ENCODE measurements at places on chromosomes 7 and 10. TPM values are rescaled to one million over a fixed set of nuclear protein-coding genes. Genes with fewer than 3 reads are reported as not detected.

DNA sequence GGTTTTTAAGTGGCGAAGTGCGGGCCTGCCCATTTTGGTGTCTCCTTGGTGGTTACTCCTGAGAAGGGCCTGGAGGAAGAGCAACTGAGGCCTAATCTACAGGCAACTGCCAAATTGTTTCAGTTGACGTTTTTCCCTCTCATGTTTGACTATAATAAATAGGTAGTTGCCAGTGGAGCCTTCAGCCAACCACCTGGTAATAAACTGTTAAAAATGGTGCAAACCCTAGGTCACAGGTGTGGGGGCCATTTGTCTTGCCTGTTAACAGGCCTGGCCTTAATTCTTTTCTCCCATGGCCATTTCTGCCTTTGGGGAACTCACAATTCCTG lies 3.7 kb downstream of the IKZF1 start:
- H3K36me3 ChIP-seq: no peaks in the 10 kb centered on the region
- DNase-seq: no peak
- peak overlapping the region; percentile 79 for H3K27ac ChIP-seq
- no peak overlapping the region for H3K4me3 ChIP-seq
- peaks cover 39% of the 10 kb centered on the region for H3K27me3 ChIP-seq
- no peaks in the 10 kb centered on the region for H3K4me1 ChIP-seq

DNA sequence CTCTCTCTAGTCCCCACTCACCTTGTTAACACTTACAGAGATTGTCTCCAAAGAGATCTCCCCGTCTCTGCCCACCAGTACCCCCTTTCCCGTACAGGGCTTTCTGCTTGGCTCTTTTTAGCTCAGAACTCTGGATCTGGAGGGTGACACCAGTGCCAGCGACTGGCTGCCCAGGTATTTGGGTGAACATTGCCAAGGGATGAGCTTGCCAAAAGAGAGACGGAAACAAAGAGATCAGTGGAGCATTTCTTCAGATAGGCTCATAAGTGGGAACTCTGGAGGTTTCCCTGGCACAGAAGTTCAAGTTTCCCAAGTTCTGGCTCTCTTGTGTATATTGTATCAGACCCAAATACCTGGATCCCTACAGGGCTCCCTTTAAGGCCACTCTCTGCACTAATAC lies 30.0 kb downstream of the STRIP2 start:
- no peak overlapping the region for H3K27ac ChIP-seq
- no peaks in the 10 kb centered on the region for H3K36me3 ChIP-seq
- no peak overlapping the region for H3K4me3 ChIP-seq
- no peaks in the 10 kb centered on the region for H3K27me3 ChIP-seq
- no peak for DNase-seq

GRCh38 chr10:43111921-43112607 lies 26.2 kb upstream of the CSGALNACT2 start:
- no peaks in the 10 kb centered on the region for H3K4me1 ChIP-seq
- no peak overlapping the region for H3K4me3 ChIP-seq
- no peak overlapping the region for H3K27ac ChIP-seq

DNA sequence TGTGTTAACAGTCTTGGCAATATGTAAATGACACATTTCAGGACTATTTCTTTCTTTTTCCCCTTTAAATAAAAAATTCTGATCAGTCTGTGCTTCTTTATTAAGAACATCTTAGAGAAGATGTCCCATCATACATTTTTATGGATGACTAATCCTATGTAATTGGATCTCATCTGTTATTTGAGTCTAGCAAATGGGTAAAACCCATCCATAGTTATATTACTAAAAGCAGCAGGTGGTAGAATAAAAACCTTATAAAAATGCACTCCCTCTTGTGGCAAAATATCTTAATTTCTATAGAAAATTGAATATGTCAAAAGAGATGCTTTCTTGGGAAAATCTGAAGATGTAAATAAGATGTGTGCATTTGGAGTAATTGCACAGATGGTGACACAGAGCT lies 35.3 kb downstream of the TRRAP start:
- H3K27me3 ChIP-seq: no peaks in the 10 kb centered on the region
- H3K27ac ChIP-seq: no peak overlapping the region
- no peak overlapping the region for H3K4me3 ChIP-seq
- no peaks in the 10 kb centered on the region for H3K4me1 ChIP-seq

DNA sequence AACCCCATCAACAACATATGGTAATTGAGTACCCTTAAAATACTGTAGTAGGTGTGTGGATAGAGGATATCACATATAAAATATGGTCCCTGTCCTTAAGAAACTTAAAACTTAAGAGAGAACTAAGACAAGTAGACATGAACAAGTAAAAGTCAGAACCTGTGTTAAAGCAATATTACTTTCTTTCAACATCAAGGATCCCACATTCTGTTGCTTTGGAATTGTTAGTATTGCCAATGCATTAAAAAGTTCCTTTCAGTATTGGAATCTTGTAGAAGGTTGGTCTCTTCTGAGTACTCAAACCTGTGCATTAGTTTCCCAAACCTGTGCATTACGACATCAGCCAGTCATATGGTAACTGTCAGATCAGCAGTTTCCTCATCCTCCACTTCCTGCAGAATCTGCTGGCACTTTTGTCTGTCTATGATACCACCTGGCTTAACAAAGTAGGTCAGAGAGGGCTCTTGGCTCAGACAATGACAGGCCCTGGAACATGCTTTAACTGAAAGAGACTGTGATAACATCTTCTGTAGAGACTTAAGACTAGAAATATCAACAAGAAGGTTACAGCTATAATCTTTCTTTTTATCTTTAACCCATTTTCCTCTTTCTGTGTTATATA lies 56.5 kb downstream of the CCDC71L start:
- H3K36me3 ChIP-seq: no peaks in the 10 kb centered on the region
- DNase-seq: no peak
- no peak overlapping the region for H3K4me3 ChIP-seq
- H3K27me3 ChIP-seq: no peaks in the 10 kb centered on the region
- no peak overlapping the region for H3K27ac ChIP-seq

GRCh38 chr7:158765020-158765419 lies 60.4 kb upstream of the NCAPG2 start:
- DNase-seq: no peak
- H3K4me3 ChIP-seq: no peak overlapping the region
- no peak overlapping the region for H3K27ac ChIP-seq
- H3K27me3 ChIP-seq: no peaks in the 10 kb centered on the region
- no peaks in the 10 kb centered on the region for H3K36me3 ChIP-seq

DNA sequence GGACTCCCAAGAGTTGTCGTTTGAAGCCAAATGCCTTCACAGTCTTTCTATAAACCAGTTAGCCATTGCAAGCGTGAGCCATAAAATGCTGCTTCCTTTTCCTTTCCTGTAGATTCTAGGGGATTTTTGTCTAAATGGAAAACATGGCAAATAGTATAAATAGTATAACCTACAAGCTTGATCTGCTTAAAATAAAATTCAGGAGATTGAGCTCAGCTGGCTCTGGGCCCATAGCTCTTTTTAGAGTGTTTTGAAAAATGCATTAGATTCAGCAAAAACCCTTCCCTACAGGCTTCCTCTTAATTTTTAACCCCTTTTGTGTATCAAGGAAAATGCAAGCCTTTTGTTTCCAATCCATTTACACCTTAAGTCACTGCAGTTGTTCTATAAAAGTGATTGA lies 190.1 kb upstream of the GDF10 start:
- DNase-seq: no peak
- H3K36me3 ChIP-seq: no peaks in the 10 kb centered on the region
- no peaks in the 10 kb centered on the region for H3K27me3 ChIP-seq
- H3K4me1 ChIP-seq: no peaks in the 10 kb centered on the region
- H3K27ac ChIP-seq: no peak overlapping the region
- no peak overlapping the region for H3K4me3 ChIP-seq

DNA sequence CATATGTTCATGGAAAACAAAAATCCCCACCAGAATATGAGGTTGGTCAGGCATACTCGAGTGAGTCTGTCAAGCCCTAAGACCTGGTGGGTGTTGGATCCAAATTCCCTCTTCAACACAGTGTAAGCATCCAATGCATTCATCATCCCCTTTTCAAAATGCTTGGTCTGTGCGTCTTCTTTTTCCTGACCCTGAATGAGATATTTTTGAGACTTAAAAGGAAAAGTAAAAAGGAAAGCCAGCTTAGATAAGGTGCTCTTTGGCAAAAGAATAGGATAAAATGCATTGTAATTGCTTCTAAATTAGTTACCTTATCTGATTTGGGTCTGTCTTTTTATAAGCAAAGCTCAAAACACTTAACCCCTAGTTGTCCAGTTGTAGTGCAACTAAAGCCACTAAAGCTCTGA lies 331.5 kb downstream of the PTEN start:
- H3K4me1 ChIP-seq: no peaks in the 10 kb centered on the region
- DNase-seq: no peak
- H3K4me3 ChIP-seq: no peak overlapping the region
- no peak overlapping the region for H3K27ac ChIP-seq
- no peaks in the 10 kb centered on the region for H3K27me3 ChIP-seq
- H3K36me3 ChIP-seq: no peaks in the 10 kb centered on the region

GRCh38 chr10:97355571-97355975 lies 21.0 kb upstream of the FRAT2 start:
- no peak overlapping the region for H3K27ac ChIP-seq
- no peak overlapping the region for H3K4me3 ChIP-seq
- H3K27me3 ChIP-seq: no peaks in the 10 kb centered on the region
- H3K4me1 ChIP-seq: peaks cover 1% of the 10 kb centered on the region

DNA sequence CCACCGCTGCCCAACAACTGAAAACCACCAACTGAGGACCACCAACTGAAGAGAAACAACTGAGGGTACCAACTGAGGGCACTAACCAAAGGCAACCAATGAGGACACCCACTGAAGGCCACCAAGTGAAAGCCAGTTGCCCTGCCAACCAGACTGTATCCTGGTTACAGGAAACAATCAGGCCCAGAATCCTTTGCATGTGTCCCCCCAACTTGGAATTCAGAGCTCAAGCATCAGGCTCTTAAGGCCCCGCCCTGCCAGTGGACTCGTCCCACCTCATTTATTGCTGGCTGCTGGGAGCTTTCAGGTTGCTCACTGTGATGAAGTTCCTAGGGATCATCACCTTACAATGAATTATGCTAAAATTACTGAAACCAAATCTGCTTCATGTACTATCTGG lies 76.6 kb upstream of the ABI1 start:
- no peak for DNase-seq
- no peaks in the 10 kb centered on the region for H3K4me1 ChIP-seq
- H3K27me3 ChIP-seq: no peaks in the 10 kb centered on the region
- no peak overlapping the region for H3K27ac ChIP-seq
- no peak overlapping the region for H3K4me3 ChIP-seq

GRCh38 chr7:70696201-70696754 lies 435.7 kb upstream of the GALNT17 start:
- no peak for DNase-seq
- peak overlapping the region; percentile 94 for H3K27ac ChIP-seq
- peaks cover 3% of the 10 kb centered on the region for H3K4me1 ChIP-seq
- no peaks in the 10 kb centered on the region for H3K36me3 ChIP-seq
- peaks cover 16% of the 10 kb centered on the region for H3K27me3 ChIP-seq
- no peak overlapping the region for H3K4me3 ChIP-seq

GRCh38 chr7:26696978-26697377 lies 167.4 kb downstream of the SKAP2 start:
- H3K27ac ChIP-seq: no peak overlapping the region
- peaks cover 32% of the 10 kb centered on the region for H3K4me1 ChIP-seq
- DNase-seq: no peak

- H3K27ac ChIP-seq: no peak overlapping the region
- H3K4me3 ChIP-seq: no peak overlapping the region
- H3K27me3 ChIP-seq: no peaks in the 10 kb centered on the region
- no peak for DNase-seq
- no peaks in the 10 kb centered on the region for H3K36me3 ChIP-seq
These were observed 96.0 kb downstream of the GSAP start for GRCh38 chr7:77320137-77320536.

DNA sequence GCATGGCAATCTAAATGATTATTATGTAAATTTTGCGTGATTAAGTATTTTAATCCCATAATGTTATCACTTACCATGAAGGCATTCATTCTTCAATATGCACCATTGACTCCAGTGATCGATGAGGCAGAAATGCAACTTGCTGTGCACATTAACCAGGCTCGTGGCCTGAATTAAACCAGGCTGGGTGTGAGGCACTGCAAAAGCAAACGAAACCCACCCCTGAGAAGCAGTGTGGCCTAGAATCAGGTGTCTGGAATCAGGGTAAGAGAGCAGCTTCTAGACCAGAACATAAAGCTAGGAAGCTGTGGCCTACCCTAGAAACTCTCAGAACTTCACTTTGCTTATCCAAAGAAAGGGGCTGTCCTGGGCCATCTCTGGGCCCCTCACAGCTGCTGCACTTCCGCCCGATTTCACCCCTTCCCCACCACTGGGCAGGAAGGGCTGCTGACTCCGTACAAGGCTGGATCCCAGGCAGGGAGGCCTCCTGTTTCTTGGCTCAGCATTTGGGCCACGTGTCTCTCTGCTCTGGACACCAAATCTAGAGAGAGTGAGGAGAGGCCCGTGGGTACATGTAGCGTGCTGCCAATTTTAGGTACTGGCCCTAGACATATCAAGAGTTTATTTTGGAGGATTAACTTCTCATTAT lies 4.4 kb downstream of the PTPRE start:
- H3K4me1 ChIP-seq: peaks cover 20% of the 10 kb centered on the region
- H3K27ac ChIP-seq: no peak overlapping the region
- H3K27me3 ChIP-seq: no peaks in the 10 kb centered on the region
- DNase-seq: no peak
- H3K4me3 ChIP-seq: no peak overlapping the region

- H3K36me3 ChIP-seq: no peaks in the 10 kb centered on the region
- no peak overlapping the region for H3K4me3 ChIP-seq
- no peak for DNase-seq
These were observed 75.7 kb downstream of the GPR37 start for GRCh38 chr7:124689931-124690330.

DNA sequence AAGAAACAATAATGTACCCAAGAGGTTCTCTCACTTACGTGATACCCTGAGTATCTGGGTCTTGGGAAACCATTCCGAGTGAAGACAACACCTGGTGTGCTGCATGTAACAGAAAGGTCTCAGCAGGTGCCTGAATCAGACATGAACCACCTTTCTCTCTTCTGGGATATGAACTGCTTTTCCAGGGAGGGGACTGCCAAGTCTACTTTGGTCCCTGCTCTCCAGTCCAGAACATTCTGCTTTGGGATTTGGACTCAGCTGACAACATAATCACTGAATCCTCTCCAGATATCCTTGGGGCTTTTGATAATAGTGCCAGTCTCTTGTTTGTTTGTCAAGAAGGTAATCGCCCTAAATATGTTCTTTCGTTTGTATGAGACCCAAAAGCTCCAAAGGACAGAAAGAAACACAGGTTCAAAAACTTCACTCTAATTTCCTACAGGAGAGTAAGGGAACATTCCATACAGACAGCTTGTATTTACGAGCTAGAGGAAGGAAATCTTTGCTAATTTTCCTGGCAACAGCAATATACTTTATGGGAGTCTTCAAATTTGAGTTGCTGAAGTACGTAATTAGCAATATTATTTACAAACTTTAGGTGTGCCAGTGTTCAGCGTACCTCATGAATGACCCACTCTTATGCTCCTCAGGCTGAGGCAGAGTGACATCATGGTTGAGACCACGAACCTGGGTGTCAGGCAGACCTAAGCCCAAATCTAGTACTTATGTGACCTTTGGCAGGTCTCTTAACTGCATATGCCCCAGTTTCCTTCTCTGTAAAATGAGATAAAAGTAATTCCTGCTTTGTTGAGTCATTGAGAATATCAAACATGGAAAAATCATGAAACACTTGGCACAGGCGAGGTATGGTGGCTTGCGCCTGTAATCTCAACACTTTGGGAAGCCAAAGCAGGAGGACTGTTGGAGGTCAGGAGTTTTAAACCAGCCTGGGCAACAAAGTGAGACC lies 5.4 kb downstream of the ABLIM1 start:
- no peaks in the 10 kb centered on the region for H3K27me3 ChIP-seq
- H3K36me3 ChIP-seq: no peaks in the 10 kb centered on the region
- DNase-seq: no peak

TAX1BP1 gene
- 121 TPM for total RNA-seq

ITIH2 gene
- not detected for total RNA-seq

Data from transverse colon (tissue), 4 donors.